Stimulated activated CD4-positive, alpha-beta T cell treated with anti-CD3 and anti-CD28 coated beads, Interleukin-15, amount 100 ng/mL, for 48 hours (primary cell): ENCODE measurements at places on chromosomes 13 and 19.
A peak's percentile ranks its signal among the peaks of the same experiment; 100 is the strongest.

- DNase-seq, result no peak
These were observed 573 bp upstream of the ZNF614 start for GRCh38 chr19:52028780-52029123.

- no peak for DNase-seq
These were observed 40.0 kb upstream of the F7 start for GRCh38 chr13:113065406-113066141.

DNA sequence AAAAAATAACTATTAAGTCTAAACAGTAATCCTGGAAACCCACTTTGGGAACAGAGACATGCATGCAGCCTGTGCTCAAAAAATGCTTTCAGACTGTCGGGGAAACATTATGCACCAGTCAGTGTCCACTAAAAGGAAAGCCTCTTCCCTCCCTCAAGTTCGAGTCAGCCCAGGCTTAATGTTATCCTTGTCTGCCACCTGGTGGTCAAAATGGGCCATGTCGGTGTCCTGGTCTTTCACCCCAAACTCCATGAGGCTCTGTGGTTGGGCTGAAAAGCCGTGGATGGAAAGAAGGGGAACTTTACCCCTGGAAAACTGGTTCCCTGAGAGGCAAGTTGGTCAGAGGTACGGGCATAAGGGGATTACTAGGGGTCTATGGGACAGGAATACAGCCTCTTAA is 88.4 kb upstream of the ZNF492 start:
- peak; percentile 25 for DNase-seq

- DNase-seq, result no peak
These were observed 1.5 kb downstream of the FAM124A start for GRCh38 chr13:51223560-51224270.
